Right hindlimb (tissue), 1 donor: ENCODE measurements at places on chromosomes 1 and 21.

- no peak for DNase-seq
Measured at GRCh38 chr1:93595743-93596142, 85.9 kb downstream of the BCAR3 start.

- no peak for DNase-seq
Measured at GRCh38 chr1:28973596-28974421, 59.4 kb downstream of the EPB41 start.

GRCh38 chr1:162688521-162688920 is 56.3 kb downstream of the DDR2 start:
- DNase-seq: no peak

GRCh38 chr1:63950023-63950422 is 176.2 kb downstream of the ROR1 start:
- no peak for DNase-seq

GRCh38 chr1:29520571-29521437 is 284.5 kb downstream of the PTPRU start:
- no peak for DNase-seq

DNA sequence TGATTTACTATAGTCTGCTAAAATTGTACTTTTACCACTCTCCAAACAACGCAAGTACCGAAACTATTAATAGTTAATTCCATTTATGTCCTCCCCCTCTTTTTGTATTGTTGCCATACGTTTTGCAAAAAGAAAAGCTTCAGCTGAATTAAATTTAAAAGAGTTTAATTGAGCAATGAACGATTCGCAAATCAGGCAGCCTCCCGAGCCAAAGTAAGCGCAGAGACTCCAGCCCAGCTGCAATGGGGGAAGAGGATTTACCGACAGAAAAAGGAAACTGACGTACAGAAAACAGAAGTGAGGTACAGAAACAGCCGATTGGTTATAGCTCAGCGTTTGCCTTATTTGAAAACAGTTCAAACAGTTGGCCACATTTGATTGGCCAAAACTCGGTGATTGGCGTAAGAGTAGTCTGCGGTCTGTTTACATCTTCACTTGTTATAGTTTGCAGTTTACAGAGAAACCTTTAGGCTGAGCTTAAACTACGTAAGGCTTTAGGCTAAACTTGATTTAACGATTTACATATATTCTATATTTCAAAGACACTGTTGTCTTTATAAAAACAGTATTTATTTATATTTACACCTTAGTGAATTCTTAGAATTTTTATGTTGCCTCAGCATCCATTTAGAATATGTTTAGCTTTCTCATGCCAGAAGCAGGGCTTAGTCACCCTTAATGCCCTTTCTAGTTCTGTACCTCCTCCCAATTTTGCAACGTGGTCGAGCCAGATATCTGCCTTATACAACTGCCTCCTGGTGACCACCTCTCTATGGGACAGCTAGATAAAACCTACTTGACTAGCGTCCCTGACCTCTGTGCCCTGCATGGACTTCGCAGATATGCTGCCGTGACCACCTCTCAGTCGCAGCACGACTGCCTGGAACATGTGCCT is 23.8 kb downstream of the CR1 start:
- no peak for DNase-seq

- DNase-seq: peak; percentile 13
Measured at GRCh38 chr21:45309987-45310381, 22.3 kb upstream of the POFUT2 start.

DNA sequence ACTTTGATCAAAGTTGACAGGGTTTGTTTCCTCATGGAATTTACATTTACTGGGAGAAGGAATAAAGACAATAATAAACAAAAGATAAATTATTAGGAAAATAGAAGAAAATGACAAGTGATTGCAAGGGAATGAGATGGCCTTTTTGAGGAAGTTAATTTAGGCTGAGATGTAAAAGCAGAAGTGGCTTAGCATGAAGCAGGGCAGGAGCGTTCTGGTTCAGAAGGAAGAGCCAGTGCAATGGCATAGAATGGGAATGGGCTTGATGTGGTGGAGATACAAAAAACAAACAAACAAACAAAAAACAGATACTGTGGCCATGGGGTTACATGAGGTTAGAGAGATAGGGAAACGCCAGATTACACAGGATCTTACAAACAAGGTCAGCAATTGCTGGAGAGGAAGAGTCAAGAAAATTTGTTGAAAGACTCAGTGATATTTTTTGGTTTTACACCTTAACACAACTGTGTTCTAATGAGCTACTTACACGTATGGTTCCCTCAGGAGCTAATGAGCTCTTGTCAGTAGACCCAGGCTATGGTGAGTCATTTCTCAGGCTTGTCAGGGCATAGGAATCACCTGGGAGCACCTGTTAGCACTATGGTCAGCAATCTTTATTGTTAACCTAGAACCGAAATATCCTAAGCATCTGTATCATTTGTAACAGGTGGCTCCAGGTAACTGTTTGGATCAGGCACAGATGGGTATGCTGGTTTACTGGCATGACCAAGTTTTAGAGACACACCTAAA is 8.7 kb upstream of the CADM3 start:
- no peak for DNase-seq
